ENCODE measurements at places on chromosomes 4 and X.

DNA sequence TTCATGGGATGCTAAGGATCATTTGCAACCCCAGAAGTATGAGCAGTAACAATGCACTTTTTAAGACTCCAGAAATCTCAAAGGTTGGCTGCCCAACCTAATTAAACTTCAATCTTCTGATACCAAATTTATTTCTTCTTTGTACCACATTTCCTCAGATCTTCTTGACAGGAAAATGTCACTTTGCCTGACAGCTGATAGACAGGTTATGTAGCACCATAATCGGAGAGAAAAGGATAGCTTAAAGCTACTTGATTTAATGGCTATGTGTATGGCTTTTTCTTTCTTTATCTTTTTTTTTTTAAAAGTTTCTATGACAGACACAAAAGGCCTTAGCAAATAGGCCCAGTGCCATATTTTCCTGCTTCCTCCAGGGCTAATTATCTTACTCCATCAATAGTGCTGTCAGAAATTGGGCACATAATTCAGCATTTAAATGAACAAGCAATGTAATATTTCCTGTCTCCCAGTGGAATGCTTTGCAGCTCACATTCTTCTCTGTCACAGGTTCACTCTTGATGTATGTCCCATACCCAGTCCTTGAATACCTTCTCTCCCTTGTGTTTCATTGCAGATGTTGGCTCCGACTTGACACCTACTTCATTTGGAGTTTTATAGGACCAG lies 795.7 kb downstream of the ADGRL3 start:
- DNase-seq, result no peak

DNA sequence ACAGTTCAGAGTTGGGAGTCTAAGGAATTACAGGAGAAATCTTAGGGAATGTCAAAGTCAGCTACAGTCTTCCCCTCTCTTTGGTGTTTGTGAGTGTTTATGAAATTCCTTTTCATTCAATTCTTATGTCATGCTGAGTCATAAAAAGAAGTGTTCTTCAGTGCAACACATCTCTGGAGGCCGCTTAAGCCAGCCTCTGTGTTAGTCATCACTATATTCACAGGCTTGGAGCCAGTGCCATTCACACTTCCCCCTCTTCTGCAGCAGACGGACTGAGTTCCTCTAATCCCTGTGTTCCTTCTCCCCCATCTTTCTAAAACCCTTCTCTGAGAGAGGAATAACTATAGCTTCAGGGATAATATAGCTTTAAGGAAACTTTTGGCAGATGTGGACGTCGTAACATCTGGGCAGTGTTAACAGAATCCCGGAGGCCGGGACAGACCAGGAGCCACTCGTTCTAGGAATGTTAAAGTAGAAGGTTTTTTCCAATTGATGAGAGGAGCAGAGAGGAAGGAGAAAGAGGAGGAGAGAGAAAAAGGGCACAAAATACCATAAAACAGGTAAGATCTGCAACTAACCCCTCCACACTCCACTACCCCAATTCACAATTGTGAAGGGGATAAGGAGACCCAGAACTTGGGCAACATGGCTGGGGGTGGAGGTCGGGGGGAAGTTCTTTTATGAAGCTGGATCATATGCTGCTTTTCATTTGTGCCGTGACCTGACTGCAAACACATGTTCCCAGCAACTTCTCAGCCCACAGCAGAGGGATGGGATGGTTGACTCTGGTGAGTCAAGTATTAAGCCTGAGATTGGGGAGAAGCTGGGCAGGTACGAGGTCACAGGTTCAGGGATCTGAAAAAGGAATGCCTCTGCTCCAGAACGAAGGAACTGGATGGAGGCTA lies at the start of gene SRPX2:
Gene SRPX2 (plus strand): TSS at position 244 of the 905 bp plus-strand sequence. CDS start 2,124 bp downstream, outside the sequence.
- peak; percentile 92 for DNase-seq

DNA sequence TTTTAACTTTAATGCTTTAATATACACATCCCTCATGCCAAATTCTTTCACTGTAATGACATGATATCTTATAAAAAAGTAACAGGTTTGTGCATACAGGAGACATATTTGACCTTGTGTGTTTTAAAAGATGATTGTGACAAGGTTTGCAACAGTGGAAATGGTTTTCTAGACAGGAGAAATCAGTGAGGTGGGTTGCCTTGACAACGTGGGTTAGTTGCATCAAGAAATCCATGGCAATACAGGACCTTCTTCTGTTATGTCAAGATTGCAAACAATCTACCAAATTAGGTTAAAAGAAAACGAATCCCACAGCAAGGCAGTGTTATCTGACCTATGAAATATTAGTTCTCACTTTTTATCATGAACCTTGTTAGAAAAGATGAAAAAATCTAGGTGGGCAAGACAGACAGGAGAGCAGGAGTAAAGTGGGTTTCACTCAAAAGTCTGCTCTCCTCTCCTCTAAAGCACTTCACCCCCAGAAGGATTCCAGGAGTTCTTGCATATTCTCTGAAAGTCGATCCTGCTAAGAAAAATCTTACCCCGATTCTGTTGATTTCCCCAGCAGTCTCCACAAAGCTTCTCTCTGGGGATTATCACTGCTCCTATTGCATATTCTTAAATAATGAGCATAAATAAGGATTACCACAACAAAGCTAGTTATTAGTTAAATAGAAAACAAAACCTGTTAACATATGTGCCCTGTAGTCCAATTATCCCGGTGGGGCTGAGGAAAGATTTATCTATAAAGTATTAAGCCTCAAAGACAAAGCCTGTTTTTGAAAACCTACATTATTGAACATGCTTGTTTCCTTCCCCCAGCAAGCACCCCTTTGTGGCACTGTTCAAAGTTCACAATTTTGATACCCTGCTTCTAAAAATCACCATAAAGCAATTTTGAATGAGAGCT lies 71.0 kb downstream of the TMA16 start:
- DNase-seq, result no peak

GRCh38 chr4:5399124-5399523 lies 309.2 kb downstream of the EVC2 start:
- DNase-seq, result peak; percentile 29

- DNase-seq, result no peak
These were observed 39.3 kb downstream of the NUDT6 start for GRCh38 chr4:122882857-122883735.

DNA sequence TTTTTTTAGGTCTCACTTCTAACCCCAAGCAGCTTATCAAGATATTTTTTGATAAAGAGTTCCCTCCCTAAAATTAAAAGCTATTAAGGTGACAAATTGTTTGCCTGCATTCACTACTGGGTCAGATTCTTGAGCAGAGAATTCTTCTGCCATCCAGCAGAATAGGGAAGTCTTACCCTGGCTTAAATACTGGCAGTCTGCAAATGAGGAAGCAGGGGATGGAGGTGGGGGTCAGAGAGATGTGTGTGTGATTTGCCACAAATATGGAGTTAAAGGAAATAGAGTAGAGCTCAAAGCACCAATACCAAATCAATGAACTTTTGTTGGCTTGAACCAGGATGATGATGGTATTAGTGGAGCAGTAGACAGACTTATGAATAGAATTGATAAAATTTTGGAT lies 122.2 kb downstream of the ANXA5 start:
- no peak for DNase-seq

DNA sequence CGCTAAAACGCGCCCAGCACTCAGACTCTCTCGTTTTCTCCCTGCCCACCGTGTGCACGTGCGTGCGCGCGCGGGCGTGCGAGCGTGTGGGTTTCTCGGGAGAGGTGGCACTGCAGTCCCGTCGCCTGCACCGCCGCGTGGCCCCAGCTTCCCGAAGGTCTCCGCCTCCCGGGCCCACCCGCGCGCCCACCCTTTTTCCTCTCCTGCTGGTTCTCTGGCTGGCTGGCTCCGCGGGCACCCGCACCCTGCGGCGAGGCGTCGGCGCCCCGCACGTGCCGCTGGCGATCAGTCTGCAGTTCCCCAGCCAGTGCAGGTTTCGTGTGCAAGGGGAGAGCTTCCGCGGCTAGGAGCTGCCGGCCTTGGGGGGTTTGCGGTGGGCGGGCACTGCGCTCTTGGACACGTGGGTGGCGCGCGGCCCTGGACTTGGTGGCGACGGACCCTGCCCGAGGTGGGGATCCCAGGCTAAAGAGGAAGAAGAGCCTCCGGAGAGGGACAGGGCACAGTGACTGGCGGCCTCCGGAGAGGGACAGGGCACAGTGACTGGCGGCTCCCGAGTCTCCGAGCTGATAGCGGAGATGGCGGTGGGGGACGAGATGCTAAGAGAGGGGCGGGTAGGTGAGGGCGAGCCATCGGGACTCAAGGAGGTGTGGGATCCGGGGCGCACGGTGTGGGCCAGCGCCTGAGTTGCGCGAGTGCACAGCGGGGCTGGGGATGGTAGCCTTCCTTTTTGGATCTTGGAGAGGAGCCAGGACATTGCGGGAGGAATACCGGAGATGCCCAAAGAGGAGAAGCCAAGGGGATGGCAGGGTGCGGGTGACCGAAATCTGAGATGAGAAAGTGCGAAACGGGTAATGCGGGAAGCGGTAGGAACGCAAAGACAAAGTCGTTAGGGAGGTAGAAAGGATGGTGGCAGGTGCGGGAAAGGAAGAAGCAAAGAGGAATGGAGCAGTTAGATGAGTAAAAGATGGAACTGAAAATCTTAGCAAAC lies at the start of gene FAM184B:
Gene FAM184B (minus strand): TSS at position 322 of the 988 bp plus-strand sequence. CDS start 322 bp downstream, outside the sequence.
- peak; percentile 4 for DNase-seq

- DNase-seq, result no peak
These were observed 94.8 kb downstream of the RNF150 start for GRCh38 chr4:141038428-141038827.

GRCh38 chr4:39435659-39436563 lies 22.8 kb downstream of the RPL9 start:
- no peak for DNase-seq

- peak; percentile 21 for DNase-seq
These were observed 104.1 kb downstream of the PHOX2B start for GRCh38 chr4:41644288-41644914.

DNA sequence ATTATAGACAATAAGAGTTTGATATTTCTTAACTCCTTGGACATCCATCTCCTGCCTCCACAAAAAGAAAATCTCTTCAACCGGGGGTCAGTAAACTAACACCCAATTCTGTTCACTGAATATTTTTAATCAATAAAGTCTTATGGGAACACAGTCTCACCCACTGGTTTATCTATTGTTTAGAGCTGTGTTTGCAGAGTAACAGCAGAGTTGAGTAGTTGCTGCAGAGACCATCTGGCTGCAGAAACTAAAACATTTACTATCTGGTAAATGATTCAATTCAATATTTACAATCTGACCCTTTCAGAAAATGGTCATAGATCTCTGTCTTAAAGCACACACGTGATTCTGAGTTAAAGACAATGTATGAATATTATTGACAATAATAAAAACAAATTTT lies 94.0 kb downstream of the TMA16 start:
- no peak for DNase-seq

GRCh38 chr4:177356206-177356605 lies 46.5 kb downstream of the NEIL3 start:
- DNase-seq, result peak; percentile 51

GRCh38 chr4:42344749-42345148 lies 52.5 kb upstream of the SHISA3 start:
- no peak for DNase-seq

- peak; percentile 3 for DNase-seq
These were observed 2.0 kb upstream of the ZDHHC9 start for GRCh38 chrX:129845616-129846190.

- no peak for DNase-seq
These were observed 128.1 kb downstream of the CAMK2D start for GRCh38 chr4:113633467-113633866.

DNA sequence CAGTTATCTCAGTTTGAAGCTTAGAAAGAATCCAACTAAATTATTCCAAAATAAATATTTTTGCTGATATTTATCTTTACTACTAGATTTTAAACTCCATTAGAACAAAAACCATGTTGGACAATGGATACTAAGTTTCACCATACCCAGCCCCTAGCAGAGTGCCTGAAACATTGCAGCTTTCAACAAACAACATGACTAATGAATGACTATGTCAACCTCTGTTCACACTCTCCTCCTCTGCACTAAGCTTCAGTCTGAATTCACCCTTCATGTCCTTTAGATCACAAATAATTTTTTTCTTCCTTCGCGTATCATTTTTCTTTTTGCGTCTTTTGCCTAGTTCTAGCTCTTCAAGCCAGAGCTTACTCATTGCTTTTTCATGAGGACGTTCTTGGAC lies 315.2 kb downstream of the PCDH10 start:
- peak; percentile 44 for DNase-seq

DNA sequence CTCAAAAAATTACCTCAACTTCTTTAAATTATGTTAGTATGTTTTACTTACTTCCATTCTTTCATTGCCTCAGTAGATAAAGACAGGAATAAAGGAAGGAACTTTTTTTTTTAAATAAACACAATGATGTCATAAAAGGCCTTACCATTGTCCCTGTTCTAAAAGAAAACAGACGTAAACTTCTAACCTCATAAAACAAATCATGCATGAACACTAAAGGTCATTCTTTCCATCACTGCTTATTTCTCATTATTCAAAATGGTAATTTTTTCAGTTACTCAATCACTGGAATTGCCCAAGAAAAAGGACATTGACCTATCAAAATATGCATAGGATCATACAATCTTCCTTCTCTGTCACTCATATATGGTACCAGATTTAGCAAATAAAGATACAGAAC lies 32.2 kb upstream of the ARMCX2 start:
- DNase-seq, result no peak

GRCh38 chrX:8672176-8672575 lies 59.8 kb downstream of the ANOS1 start:
- DNase-seq, result peak; percentile 4

- no peak for DNase-seq
These were observed 134.3 kb upstream of the FGF13 start for GRCh38 chrX:138845786-138846185.

GRCh38 chr4:101205916-101206315 lies 141.4 kb downstream of the PPP3CA start:
- DNase-seq, result peak; percentile 69

DNA sequence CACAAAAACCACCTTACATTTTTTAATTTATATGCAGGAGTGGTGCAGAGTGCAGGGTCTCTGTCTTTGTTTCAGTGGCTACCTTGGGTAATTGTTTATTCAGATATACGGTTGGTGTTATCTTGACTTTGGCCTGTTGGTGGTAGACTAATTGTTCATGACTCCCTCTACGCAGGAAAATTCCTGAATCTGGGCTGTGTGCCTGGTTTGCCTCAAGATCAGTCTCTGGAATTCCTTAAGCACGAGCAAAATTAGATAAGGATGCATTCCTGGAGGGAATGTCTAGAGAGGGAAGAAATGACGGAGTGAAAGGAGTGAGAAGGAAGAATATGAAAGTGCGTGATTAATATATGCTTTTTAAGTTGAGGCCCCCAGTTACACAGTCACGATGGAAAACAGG lies 576.9 kb upstream of the PCDH10 start:
- DNase-seq, result peak; percentile 19
